Thymus (tissue), 14 donors: ENCODE measurements at places on chromosomes 11 and 22.

- no peak for DNase-seq
These were observed 25.1 kb downstream of the B3GAT1 start for GRCh38 chr11:134386945-134387344.

- no peak for DNase-seq
These were observed 69.5 kb downstream of the ARHGAP8 start for GRCh38 chr22:44821741-44822475.

DNA sequence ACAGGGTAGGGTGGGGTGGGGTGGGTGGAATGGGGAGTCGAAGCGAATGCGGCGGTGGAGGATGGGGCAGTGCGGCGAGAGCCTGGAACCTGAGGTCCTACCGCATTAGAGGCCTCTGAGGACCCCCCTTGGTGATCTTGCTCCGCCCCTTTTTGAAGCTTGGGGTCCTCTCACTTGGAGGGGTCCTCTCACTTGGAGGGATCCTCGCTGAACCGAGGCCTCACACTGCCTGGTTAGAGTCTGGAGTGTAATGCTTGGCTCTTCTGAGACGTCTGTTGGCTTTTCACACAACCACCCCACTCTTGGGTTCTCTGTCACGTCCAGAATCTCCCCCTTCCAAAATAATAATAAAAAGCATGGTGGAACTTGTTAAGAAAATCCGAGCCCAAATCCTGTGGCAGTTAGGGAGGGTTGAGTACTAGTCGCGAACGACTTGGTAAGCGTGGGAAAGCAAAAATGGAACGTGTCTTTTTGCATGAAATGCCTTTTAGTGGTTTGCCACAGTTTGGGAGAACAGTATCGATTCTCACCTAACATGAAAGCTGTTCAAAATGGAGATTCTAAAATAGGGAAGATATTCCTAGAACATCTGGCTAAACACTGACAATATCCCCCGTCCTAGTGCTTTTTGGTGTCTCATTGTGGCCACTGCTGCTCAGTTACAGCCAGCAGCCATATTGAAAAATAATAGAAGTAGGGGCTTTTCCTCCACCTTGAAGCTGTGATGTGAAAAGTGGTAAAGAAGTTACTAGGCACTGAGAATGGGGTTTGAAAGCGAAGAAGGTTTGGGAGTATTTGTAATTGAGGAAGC is 822 bp downstream of the RBX1 start:
- DNase-seq: no peak

DNA sequence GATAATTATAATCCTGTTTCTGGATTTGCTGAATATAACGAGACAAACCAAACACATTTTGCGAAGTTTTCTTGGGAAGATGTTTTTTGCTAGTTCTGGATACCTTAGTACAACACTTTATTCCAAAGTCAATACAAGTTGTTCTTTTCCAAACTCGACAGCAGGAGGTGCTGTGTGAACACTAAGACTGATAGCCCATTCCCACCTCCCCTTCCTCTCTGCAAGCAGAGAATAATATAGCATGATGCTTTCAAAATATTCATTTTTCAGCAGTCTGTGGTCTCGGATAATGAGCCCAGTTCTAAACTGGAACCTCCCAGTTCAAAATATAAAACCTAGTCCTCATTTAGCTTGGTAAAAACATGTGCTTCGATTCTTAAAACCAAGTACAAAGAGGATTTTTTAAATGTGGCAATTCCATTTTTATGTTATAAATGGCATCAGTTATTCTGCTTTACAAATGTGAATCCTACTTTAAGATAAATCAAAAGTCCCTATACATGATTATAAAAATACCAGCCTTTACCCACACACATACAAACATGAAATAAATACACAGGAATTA is 129.1 kb downstream of the DCDC1 start:
- DNase-seq: no peak

DNA sequence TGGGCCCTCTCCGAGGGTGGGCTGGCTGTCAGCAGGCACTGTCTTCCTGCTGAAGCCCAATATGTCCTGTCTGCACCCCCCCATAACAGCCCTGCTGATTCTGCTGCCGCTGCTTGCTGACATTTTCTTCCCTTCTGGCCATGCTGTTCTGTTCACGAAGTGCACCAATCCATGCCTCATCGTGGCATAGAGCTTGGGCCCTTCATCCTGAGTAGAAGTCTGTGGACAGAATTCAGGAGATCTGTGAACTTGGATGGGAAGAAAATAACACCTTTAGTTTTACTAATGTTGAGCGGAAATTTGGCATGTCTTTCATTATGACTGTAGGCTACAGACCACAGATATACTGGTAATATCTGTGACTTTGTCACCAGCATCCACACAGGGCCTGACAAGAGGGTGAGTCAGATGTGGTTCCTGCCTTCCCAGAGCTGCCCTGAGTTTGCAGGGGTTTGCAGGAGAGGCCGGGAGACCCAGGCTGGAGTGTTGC is 14.1 kb upstream of the KIAA0930 start:
- no peak for DNase-seq

DNA sequence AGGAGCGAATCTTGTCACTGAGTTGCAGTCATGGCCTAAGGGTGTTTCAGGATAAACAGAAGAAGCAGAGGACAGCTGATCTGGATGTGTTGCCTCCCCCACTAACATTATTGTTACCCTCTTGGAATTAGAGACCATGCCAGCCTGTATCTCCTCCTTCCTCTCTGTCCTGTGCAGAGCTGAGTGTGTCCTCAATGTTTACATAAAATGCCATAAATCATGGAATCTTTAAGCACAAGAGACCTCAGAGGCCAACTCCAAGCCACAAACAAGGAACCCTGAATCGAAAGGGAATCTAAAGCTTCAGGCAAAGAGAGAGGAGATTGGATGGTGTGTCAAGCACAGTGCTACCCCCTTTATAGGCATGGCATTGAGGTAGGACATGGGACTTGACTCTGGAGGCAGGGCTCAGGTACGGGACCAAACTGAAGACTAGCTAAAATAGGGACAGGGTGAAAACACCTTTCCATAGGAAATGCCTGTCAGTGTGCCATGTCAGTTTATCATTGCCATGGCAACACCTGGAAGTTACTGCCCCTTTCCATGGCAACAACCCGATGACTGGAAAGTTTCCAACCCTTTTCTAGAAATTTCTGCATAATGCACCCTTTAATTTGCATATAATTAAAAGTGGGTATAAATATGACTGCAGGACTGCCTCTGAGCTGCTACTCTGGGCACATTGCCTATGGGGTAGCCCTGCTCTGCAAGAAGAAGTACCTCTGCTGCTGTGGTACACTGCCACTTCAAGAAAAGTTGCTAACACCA is 489.7 kb downstream of the MIAT start:
- DNase-seq: no peak

- DNase-seq: no peak
These were observed 1.5 kb downstream of the SYT8 start for GRCh38 chr11:1836011-1836945.
